ENCODE measurements at places on chromosomes 2 and 18.

- no peak for DNase-seq
These were observed 187.0 kb downstream of the HAUS1 start for GRCh38 chr18:46291149-46291548.

DNA sequence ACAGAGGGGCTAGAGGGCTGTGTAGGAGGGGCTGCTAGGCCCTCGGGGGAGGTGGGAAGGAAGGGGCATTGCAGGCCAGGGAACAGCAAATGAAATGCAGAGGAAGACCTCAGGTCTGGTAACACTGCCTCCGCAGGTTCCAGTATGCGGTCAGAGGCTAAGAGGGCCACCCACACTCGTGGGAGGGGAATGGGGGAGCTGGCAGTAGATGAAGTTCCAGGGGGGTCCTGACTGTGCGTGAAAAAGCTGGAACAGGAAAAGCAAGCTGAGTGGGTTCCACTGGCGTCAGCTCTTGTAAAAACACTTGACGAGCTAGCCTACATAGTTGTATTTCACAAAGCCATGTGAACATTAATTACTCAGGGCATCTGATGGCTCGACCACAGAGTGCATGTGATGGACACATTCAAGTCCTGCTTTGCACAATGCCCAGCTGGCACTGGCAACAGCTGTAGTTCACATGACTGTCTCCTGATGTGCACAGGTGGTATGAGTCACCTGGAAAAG, 29.0 kb upstream of the PTPN4 start:
- no peak for DNase-seq

GRCh38 chr2:18578033-18578432, 11.3 kb downstream of the NT5C1B start:
- no peak for DNase-seq

DNA sequence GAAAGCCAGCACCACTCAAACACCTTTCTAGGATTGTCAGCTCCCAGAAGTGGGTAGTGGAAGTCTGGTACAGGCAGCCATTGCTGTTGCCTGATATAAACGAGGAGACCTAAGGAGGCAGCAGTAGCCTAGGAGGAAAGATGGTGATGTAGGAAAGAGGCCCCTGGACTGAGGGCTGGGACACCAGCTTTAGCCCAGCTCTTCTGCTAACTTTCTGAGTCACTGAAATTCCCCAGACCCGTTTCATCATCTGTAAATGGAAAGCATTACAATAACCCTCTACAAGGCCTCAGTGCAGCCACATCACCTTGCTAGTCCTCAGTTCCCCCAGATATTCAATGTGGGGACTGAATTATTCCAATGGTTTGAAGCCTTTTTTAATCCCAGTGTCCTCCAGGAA, 336.5 kb downstream of the TNS1 start:
- no peak for DNase-seq

DNA sequence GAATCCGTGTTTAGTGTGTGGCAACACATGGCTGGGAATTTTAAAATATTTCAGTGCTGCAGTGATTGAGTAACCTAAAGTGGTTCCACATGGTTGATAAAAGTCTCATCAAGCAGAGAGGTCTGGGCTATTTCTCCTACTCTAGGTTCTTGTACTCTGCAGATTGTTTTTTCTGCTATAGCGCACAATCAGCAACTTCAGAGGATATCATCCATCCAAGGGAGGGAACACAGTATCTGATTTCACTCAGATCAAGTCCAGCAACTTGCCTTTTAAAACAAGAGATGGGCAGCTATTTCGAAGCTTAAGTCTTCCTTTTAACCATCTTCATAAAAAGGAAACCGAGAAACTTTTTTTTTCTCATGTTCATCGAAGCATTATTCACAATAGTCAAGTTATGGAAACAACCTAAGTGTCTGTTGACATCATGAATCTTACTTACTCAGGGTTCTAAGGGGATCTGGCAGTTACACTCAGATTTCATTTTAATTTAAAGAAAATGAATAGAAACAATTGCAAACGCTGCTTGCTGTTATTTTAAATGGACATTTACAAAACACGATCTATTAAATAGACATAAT, 172.7 kb upstream of the TRIB2 start:
- DNase-seq = no peak

- DNase-seq = no peak
These were observed 4.6 kb downstream of the CXCR4 start for GRCh38 chr2:136113209-136113971.

Measured in stimulated activated CD4-positive, alpha-beta T cell treated with anti-CD3 and anti-CD28 coated beads, Interleukin-1b, Interleukin-23, amount 100 ng/mL, for 24 hours (primary cell).